ENCODE measurements at places on chromosomes 2 and 18.

DNA sequence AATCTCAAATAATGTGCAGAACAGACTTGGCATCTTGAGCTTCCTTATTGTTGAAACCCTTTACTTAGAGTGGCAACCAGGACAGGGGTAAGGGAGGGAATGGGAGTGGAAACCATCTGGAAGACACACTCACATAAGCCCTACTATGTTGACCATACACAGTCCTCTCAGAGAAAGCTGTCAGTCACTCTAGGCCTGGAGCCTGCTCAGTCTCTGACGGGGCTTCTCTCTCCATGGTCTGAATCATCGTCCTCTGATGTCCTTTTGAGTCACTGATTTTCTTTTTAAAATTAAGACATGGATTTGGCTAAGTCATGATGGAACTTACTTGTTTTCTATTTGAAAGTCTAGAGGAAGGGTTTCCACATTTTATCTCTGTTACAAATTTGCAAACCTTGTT is 74.0 kb downstream of the MYO1B start:
- DNase-seq = peak; percentile 65

DNA sequence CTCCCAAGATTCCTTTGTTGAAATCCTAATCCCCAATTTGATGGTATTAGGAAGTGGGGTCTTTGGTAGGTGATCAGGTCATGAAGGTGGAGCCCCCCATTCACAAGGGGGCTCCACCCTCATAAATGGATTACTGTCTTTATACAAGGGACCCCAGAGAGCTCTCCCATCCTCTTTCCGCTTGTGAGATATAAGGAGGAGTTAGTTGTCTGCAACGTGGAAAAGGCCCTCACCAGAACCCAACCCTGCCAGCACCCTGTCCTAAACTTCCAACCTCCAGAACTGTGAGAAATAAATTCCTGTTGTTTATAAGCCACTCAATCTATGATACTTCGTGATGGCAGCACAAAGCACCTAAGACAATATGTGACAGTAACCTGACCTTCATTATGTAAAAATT is 684.1 kb upstream of the HS6ST1 start:
- DNase-seq = no peak

GRCh38 chr18:7537145-7537544 is 30.0 kb upstream of the PTPRM start:
- no peak for DNase-seq

DNA sequence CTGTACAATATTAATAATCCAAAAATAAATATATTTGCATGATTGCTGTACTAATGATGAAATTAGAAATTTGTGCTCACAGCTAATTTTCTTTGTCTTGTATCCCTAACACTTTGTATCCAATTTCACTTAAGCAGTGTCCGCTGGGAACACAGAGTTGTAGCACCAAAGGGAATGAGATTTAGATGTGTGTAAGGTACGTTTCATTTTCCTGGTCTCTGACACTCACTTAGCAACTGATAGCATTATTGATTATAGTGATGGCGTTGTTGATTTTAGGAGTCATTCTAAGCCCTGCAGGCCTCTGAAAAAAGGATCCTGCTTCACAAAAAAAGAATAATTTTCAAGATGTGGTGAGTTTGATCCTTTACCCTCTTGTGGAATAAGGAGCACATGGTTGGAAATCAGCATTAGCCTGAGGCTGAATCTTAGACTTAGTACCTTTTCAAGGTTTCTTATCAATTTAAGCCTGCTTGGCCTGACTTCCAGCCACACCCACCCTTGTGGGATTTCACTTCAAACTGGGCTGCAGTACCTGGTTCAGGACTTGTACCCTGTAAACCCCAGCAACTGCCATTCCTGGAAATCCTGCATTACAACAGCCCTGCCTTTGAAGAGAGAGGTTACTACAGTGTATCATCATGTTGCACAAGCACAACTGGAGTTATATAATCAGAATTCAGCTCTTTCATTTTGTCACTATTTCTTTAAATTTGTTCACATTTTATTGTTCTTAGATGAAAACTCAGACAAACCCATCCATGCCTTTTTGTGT is 116.2 kb downstream of the RND3 start:
- DNase-seq = no peak

GRCh38 chr2:122545821-122546220 is 790.4 kb downstream of the TSN start:
- no peak for DNase-seq

- no peak for DNase-seq
Measured at GRCh38 chr18:45567123-45567522, 48.2 kb upstream of the SLC14A2 start.

GRCh38 chr18:42341423-42341822 is 386.4 kb downstream of the PIK3C3 start:
- peak; percentile 59 for DNase-seq

DNA sequence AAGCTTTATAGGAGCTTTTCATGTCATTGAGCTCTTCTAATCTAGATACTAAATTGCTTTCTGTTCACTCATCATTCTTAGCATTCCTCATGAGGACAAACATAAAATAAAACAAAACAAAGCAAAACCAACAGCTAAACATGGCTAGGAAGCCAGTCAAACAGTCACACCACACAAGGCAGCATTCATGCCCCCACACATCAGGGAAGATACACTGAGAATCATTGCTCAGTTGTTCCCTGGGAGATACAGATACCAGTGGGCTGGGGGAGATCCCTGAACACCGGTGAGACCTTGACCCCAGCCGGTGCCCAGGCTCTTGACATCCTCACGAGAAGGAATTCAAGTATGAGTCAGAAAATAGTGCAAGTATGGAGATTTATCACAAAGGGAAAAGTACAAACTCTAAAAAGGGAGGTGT is 177.9 kb upstream of the ARL4C start:
- peak; percentile 56 for DNase-seq

DNA sequence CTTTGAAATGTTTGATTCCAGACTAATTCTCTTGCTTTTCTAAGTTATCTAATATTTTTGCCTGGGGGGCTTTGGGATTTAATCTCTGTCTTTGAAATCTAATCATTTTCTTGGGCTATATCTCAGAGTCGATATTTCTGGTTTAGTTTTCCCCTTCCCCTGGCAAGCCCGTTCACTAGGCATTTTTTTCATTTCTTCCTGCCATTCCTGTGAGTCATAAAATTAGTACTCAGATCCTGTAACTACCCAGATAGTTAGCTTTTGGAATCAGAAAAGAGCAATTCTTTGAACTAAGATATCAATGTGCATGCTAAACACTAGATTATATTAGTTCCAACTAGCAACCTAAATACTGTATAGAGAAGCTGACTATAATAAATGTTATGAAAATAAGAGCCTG is 29.4 kb upstream of the RNF149 start:
- DNase-seq = peak; percentile 39

- DNase-seq = no peak
Measured at GRCh38 chr18:49186242-49186641, 235.5 kb upstream of the SMAD7 start.

- no peak for DNase-seq
Measured at GRCh38 chr2:135890835-135891234, 14.6 kb upstream of the MCM6 start.

- DNase-seq = peak; percentile 71
Measured at GRCh38 chr2:46299365-46300263, 2.4 kb downstream of the EPAS1 start.
